NCI-H526 treated with DMSO at 0.1 percent for 48 hours (cell line): ENCODE measurements at places on chromosomes 5 and 9.

GRCh38 chr5:29054282-29054681 is 2015.9 kb upstream of the CDH9 start:
- no peak for DNase-seq

GRCh38 chr5:14659821-14660607 is 4.5 kb upstream of the OTULIN start:
- DNase-seq: no peak

DNA sequence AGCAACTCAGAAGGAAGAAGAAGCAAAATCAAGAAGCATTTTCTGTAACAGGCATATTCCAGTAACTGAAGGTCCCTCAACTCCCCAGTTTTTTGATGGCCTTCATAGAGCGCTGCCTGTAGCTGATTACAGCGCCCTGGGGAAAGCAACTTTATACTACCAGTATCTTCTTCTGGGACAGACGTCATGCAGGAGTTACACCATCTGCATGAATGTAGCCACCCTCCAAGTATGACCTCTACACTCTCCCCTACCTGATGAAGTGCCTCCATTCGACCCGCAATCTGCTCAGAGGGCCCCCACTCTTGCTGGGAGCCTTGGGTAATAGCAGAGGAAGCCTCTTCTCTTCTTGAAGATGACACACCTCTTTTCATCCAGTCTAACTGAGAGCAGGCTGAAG is 21.0 kb upstream of the SH3TC2 start:
- DNase-seq: no peak

- no peak for DNase-seq
Observed at GRCh38 chr9:3023449-3023848, 179.6 kb upstream of the PUM3 start.

GRCh38 chr9:114431003-114431402 is 43.2 kb upstream of the AKNA start:
- DNase-seq: no peak

DNA sequence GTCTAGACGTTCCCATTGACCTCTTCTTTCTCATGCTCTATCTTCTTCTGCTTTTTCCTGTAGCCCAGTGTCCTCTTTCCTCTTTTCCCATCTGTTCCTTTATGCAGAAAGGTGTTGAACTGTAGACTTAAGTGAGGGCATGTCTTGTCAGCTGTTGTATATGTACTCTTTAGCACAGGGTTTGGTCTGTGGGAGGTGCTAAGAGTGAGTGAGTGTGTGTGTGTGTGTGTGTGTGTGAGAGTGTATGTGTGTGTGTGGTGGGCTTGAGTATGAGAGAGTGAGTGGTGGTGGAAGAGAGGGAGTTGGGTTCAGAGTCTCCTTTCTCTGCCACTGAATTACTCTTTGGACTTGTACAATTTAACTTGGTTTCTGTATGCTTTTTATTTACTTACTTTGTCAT is 10.3 kb upstream of the ROPN1L start:
- no peak for DNase-seq

- no peak for DNase-seq
Observed at GRCh38 chr9:136501686-136502085, 18.8 kb upstream of the SEC16A start.

DNA sequence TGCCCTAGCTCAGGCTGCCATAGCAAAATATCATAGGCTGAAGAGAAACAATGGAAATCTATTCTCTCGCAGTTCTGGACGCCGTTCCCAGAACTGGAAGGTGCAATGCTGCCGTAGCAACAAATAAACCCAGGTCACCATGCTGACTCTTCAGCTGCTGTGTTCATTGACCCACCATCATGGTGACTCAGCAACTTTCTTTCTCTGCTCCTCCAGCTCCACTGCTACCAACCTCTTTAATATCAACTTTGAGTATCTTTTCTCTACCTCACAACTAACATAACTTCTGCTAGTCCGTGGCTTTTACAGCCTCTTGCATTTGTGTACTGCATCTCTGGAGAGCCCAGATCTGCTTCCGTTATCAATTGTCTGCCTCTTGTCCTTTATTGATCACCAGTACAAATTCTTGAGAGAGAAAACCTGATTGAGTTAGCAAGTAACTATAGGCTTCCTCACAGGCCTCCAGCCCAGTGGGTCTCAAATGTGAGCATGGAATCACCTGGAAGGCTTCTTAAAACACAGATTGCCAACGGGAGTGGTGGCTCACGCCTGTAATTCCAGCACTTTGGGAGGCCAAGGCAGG is 47.3 kb upstream of the SLC30A5 start:
- no peak for DNase-seq

- no peak for DNase-seq
Observed at GRCh38 chr9:25472085-25472607, 206.1 kb downstream of the TUSC1 start.

DNA sequence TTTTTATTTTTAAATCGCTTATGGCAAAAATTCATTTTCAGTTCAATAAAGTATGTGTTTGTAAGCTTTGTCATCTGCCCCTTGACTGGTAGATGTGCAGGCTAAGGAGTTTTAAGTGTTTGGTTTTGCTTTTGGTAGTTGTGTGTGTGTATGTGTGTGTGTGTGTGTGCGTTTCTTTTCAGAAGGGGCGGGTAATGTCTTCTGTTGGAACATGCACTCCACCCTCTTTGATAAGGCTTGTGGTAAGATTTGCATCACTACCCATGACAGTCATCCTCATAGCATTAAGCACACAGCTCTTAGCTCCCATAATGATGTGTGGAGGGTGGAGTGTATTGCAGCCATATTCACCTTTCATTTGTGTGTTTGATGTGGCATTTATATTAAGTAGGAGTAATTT is 92.1 kb upstream of the FSD1L start:
- DNase-seq: peak; percentile 1

DNA sequence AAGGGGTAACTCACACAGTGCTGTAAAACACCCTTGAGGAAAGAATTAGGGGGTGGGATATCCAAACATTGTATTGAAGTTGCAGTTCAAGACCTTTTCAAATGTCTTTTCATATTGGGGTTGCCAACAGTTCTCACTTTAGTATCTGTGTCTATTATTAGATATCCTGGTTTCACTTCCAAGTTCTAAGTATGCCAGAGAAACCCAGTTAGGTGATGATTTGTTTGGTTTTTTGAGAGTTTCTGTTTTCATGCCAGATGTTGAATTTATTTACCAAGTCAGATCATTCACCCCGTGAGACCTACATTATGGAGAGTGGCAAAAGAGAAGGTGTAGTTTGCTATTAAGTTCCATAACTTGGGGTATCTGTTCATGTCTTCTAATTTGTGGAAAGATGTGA is 64.5 kb downstream of the C9orf152 start:
- DNase-seq: no peak

- no peak for DNase-seq
Observed at GRCh38 chr5:139912158-139912557, 116.5 kb downstream of the PSD2 start.

GRCh38 chr5:19987612-19988361 is at the start of gene CDH18:
Gene CDH18 (minus strand): TSS chr5:19988200. CDS start chr5:19838986, 149,214 bp downstream.
- DNase-seq: peak; percentile 20

DNA sequence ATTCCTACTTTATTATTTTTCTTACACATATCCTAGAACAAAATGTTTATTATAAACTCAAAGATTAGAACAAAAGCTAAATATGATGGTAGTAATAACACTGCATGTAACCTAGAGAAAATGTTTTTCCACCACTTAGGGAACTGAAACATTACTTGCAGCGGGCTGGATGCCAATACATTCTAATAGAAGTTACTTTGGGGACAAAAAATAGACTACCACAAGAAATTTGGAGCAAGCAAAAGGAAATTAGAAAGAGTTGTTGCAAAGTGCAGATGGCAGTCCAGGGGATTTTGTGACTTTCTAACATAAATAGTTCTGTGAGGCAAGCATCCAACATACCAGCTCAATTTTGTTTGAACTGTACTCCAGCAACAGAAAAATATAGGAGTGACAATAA is 255.3 kb upstream of the GRIN3A start:
- DNase-seq: no peak

DNA sequence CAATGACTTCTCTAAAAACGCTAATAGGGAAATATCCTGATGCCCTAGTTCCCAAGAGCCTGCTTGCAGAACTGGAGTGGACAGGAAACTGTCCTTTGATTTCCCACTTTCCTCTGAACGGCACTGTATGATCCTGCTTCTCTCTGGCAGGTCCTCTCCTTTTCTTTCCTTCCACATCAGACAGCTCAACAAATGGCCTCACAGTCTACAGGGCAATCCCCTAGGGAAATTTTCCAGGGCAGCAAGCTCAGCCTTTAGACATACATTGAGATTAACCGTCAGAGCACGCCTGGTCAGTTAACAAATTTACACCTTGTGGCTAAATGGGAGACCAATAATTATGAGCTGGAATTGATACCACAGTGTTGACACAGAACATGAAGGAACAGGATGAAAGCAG is 164.9 kb downstream of the SLC24A2 start:
- no peak for DNase-seq

DNA sequence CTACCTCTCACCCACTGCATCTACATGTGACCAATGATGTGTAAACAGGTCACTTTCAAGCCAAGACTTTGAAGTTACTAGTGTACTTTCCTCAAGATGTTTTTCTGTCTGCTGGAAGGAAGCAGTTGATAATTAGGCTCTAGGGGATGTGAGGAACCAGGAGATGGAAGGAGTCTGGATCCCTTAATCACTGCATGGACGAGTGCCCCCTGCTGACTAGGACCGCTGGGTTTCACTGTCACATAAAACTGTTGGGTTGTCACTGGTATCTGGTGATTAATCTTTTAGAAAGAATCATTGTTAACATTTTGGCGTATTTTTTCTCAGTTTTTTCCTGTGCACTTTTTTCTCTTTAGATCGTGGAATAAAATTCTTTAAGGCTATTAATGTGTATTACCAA is 79.5 kb downstream of the SREK1 start:
- no peak for DNase-seq

- peak; percentile 84 for DNase-seq
Observed at GRCh38 chr5:171308453-171309275, at the start of gene TLX3. Gene TLX3 (plus strand): TSS chr5:171309248. CDS start chr5:171309366, 118 bp downstream.
